ENCODE measurements at places on chromosomes 7 and 10. TPM values are rescaled to one million over a fixed set of nuclear protein-coding genes. Genes with fewer than 3 reads are reported as not detected.

Gene ASB10
- total RNA-seq = not detected

Gene CPA5
- total RNA-seq = 0.92 TPM

Gene VGF
- total RNA-seq = 0.29 TPM

Gene TWIST1
- 5.4 TPM for total RNA-seq

Gene ADAM22
- total RNA-seq = 1.8 TPM

Gene AKR1C4
- total RNA-seq = 9.1 TPM

Gene CYP26C1
- 0.06 TPM for total RNA-seq

Gene AKR1E2
- 15.2 TPM for total RNA-seq

Gene HOXA5
- total RNA-seq = 0.81 TPM

Gene FGFBP3
- 0.72 TPM for total RNA-seq

Gene TMEM243
- total RNA-seq = 24.0 TPM

Gene NOS3
- total RNA-seq = 12.6 TPM

Gene HGF
- total RNA-seq = 8.0 TPM

Gene UNC5B
- total RNA-seq = 115 TPM

Gene NEUROD6
- total RNA-seq = not detected

Gene PAX2
- not detected for total RNA-seq

Gene ADAM8
- 12.7 TPM for total RNA-seq

Gene SLC35G1
- 1.6 TPM for total RNA-seq
